Activated naive CD8-positive, alpha-beta T cell treated with anti-CD3 and anti-CD28 coated beads, Interleukin-2, amount 50 U/mL, for 24 hours (primary cell): ENCODE measurements at places on chromosomes 12 and 14.
A peak's percentile ranks its signal among the peaks of the same experiment; 100 is the strongest.

DNA sequence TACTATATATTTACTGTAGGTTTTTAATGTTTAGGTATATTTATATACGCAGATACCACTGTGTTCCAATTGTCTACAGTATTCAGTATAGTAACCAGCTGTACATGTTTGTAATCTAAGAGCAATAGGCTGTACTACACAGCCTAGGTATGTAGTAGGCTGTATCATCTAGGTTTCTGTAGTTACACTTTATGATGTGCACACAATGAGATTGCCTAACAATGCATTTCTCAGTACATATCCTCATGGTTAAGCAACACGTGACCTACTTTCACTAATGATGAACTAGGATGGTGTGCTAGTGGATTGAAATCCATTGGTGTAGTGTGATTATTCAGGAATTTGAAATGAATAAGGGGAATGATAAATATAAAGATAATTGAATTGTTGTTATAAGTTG, 77.7 kb downstream of the ETNK1 start:
- DNase-seq: no peak

DNA sequence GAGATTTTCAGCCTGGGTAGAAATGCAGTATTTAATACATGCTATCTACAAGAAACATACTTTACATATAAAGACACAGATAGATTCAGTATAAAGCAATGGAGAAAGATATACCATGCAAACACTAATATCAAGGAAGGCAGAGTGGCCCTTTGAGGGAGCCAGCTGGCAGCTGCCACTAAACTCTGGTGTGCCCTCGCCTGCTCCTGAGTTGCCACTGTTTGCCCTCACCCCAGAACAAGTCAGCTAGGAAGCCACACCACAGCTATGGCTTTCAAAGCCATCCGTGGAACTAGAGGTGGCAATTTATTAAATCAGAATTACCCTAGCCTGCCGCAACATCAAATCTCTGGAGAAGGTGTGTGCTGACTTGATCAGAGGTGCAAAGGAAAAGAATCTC, 18.3 kb downstream of the PXN start:
- DNase-seq: no peak

GRCh38 chr14:92570674-92571262, 57.2 kb downstream of the RIN3 start:
- DNase-seq: no peak

DNA sequence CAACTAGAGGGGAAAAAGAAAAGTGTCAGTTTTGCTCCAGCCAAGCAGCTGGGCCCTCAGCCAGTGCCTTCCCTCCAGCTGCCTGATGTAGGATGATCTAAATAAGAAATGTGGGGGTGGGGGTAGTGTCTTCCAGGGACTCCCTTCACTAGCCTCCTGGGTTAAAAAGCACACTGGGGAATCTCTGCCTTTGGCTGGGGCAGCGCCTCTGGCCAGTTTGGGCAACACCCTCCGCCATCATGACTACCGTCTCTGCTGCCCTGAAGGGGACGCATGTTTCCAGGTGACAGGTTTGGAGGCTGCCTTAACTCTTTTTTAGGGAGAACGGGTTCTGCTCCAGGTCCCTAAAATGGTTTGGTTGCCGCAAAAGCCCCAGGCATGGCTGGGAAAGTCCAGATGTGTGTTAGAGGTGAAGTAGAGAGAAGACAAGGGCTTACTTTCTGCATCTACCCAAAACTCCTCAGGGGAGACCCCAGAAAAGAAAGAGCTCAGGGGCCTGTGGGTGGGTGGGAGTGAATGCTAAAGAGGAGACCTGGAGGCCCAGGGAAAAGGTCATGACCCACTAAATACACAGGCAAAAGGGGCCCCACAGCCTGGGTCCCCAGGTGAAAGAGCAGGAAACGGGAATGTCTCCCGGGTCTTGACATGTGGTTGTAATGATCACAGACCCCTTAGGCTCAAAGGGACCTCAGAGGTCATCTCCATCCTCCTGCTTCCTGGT, 132.8 kb upstream of the CCND2 start:
- no peak for DNase-seq

GRCh38 chr14:33528655-33529054, 422.2 kb downstream of the EGLN3 start:
- no peak for DNase-seq

- DNase-seq: peak; percentile 15
Measured at GRCh38 chr14:71606064-71606463, 326.2 kb upstream of the RGS6 start.

DNA sequence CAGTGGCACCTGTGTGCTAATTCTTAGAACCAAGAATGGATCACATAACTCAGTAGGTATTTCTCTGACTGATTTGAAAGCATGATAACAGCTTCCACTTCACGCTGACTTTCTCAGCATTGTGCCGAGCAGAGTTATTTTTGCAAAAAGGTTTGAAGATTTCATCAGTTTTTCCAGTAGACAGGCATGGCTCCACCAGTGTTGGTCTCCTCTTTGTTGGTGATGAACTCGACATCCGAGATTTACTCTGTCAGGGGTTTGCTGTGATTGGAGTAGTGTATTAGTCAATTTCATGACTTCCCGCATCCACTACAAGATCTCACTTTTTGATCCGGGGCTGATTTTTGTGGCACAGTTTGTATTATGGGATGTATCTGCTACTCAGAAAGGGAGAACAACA, 85.3 kb downstream of the PRKCH start:
- DNase-seq: no peak

DNA sequence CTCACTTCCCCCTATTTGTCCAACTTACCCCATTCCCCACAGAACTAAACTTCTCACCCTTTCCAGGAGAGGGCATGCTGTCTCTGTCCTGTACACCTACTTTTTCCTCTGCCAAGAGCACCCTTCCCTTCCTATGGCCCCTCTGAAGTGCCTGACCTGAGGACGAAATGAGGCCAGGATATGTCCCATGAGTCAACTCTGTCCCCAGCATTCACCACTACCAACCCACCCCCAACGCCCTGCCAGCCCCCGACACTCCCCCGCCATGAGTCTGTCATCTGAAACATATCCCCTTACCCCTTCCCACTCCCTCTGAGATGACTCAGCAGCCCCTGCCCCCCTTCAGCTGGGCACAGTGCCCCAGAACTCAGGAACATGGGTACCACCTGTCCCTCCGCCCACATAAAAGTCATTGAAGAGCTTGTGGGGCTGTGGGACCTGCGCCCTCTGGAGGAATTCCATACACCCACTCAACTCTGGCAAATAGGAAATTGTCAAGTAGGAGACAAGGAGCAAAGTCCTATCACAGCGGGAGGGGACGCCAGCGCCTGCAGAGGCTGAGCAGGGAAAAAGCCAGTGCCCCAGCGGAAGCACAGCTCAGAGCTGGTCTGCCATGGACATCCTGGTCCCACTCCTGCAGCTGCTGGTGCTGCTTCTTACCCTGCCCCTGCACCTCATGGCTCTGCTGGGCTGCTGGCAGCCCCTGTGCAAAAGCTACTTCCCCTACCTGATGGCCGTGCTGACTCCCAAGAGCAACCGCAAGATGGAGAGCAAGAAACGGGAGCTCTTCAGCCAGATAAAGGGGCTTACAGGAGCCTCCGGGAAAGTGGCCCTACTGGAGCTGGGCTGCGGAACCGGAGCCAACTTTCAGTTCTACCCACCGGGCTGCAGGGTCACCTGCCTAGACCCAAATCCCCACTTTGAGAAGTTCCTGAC, 26.3 kb downstream of the ITGA7 start:
- no peak for DNase-seq

GRCh38 chr14:84225268-84225667, 1304.7 kb upstream of the FLRT2 start:
- DNase-seq: no peak

DNA sequence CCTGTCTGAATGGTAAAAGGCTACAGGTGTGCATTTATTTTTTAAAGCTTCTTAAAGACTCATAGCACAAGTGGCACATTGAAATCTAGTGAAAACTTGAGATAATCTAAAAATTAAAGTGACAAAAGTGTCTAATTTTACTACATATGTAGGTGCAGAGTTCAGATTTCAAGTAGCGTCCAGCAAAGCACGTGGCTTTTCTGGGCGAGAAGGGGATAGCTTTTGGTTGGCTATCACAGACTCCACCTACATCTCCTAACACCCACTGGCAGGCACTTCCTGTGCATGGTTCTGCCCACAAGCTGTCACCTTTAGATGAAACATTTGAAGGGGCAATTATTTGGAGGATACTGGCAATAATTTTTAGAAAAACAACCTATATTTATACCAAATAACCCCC, 1.9 kb upstream of the PITPNM2 start:
- no peak for DNase-seq

- DNase-seq: no peak
Measured at GRCh38 chr12:113096675-113097461, 38.7 kb downstream of the RASAL1 start.

DNA sequence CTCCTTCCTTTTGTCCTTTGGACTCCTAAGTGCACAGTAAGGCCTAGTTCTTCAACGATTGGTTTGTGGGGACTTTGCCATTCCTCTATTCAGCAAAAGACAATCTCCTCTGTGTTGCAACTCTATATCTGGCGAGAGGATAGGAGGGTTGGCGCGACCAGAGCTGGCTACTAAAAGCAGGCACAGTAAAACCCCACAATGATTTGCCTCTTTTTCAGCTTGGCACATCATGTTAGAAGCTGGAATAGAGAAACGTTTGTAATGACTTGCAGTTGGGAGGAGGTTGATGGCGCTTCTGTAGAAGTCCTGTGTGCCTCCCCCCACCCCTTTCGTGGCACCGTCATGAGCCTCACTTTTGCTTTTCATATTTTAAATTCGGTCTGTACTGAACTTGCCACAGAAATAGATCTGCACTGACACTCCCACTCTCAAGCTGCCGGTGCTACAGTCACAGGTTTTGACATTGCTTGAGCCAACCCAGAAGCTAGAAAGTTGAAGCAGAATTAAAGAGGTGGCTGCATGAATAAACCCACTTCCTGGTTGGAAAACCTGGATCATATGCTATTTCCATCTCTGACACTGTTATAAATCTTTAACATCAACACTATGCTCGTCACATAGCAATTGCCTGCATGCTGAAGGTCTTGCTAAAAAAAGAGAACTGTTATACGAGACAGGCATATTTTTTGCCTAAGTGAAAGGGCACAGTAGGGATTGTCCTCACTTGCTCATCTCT, 315.3 kb upstream of the PRICKLE1 start:
- DNase-seq: no peak

DNA sequence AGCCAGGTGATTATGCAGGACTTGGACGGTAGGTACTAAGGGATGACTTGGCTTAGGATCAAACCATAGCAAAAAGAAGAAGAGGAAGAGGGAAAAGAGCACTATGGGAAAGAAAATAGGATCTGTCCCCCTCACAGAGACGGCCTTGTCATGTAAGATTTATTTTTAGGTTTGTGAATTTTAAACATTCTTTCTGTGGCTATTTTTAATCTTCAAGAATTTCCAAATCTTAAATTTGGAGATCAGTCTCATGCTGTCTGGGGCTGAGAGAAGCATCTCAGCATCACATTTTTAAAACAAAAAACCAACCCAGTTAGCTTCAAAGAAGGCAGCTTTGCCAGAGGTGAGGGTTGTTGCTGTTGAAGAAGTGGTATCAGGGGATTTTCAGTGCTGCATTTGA, 52.6 kb upstream of the STRN3 start:
- DNase-seq: no peak

- no peak for DNase-seq
Measured at GRCh38 chr12:28802706-28803438, 346.2 kb upstream of the FAR2 start.

- no peak for DNase-seq
Measured at GRCh38 chr14:104158827-104159798, 20.7 kb downstream of the KIF26A start.

- DNase-seq: no peak
Measured at GRCh38 chr14:92462568-92462967, 51.0 kb upstream of the RIN3 start.

DNA sequence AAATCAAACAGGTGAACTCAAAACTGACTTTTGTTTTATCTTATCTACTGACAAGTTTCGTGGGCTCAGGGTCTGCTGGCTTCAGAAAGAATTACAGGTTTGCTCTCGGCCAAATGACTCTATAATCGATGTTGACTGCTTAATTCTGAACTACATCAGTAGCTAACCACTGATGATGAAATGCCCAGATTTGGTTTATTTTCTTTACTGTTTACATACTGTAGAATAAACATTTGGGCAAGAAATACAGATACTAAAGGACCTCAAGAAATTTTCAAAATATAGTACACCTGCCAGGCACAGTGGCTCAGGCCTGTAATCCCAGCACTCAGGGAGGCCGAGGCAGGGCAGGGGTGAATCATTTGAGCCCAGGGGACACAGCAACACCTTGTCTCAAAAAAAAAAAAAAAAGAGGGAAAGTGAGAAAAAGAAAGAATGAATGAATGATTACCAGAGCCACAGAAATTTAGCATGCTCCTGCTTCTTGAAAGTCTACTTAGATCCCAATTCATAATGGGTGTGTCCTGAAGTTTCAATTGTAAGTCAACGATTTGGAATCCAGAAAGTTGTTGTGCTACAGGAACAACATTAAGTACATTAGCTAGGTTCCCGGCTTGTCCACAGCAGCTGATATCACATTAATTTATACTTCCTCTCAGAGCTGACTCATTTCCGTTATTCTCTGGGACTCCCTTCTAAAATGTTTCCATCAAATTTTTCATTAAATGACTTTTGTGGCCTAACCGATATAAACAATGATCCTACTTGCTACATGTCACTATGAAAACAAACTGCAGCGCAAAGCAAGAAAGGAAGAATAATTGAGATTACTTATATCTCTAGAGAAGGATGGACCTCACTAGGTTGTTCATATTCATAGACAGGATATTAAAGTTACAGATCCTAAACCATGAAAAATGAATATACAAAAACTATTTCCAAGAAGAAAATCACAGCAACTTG, 134.3 kb downstream of the MED13L start:
- no peak for DNase-seq

GRCh38 chr12:105336411-105336810, 5.9 kb downstream of the C12orf75 start:
- no peak for DNase-seq

DNA sequence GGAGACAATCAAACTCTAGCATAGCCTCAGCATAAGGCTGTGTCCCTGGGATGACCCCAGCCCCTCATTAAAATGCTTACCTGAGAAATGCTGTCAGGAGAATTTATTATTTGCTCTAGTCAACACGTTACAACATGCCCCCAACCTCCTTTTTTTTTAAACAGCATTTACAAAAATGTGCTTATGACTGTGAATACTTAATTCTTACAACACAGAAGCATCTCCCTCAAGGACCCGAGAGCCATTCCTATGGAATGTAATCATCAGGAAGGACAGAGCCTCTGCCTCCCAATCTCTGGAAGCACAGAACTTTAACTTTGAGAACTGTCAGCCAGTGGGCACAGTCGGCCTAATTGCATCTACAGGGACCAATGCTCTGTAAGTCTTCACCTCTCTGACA, 136.6 kb upstream of the OVCH1 start:
- DNase-seq: no peak

GRCh38 chr12:20599757-20600156, 95.4 kb upstream of the SLCO1C1 start:
- no peak for DNase-seq

GRCh38 chr14:57245941-57246340, 22.8 kb downstream of the EXOC5 start:
- DNase-seq: no peak

DNA sequence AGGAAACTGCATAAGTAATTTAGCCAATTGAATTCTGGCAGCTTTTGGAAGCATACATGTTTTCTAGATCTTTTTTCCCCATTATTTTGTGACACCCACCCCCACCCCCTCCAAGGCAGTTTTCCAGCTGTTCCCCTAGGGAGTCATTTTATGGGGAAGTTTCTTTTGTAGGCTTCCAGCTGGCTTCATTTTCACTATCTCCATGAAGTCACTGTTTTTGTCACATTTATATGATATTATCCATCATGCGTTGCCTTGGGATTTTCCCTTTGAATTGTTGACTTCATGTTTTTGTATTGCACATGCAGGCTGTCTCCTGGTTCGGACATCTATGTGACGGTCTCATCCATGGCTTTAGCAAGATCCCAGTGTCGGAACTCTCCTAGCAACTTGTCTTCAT, 233.6 kb upstream of the RGS6 start:
- DNase-seq: no peak
